NCI-H345 (cell line): ENCODE measurements at places on chromosomes 5 and 9.

- no peak for DNase-seq
Measured at GRCh38 chr5:84057211-84057610, 327.5 kb downstream of the EDIL3 start.

DNA sequence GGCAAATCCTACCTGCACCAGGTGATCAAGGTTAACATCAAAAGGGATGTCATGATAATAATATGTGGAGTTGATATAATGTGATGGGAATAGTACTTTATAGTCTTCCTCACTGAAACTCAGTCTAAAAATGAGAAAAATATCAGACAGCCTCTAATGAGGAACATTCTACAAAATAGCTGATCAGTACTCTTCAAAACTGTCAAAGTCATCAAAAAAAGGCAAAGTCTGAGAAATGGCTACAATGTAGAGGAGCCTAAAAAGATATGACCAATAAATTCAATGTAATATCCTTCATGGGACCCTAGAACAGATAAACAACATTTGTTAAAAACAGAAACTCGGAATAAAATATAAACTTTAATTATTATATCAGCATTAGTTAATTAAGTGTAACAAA lies 95.7 kb downstream of the CEMIP2 start:
- no peak for DNase-seq

- no peak for DNase-seq
Measured at GRCh38 chr9:34734720-34735119, 24.8 kb upstream of the CCL21 start.

- no peak for DNase-seq
Measured at GRCh38 chr9:131402073-131402472, 8.2 kb downstream of the PRRC2B start.

DNA sequence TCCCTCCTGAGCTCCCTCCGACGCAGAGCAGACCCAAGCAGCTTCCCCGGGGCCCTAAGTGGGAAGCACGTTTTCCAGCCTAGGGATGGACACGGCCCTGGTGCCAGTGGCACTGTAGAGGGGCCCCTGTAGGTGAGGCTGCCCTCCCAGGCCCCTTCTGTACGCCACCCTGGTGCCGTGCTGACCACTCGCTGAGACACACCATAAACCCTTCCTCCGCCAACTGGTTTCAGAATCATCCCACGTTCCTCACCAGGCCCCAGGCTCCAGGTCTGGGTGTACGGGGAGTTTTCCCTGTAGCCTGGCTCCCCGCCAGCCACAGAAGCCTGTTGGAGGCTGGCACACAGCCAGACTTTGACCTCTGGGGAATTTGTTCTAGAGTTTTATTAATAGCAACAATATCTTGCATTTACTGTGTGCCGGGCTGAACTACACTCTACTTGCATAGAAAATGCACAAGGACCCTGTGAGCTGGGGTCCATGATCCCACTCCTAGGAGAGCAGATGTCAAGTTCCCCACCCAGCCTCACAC lies 18.2 kb upstream of the WDR38 start:
- peak; percentile 92 for DNase-seq

GRCh38 chr5:68544648-68545552 lies 329.3 kb downstream of the PIK3R1 start:
- no peak for DNase-seq

DNA sequence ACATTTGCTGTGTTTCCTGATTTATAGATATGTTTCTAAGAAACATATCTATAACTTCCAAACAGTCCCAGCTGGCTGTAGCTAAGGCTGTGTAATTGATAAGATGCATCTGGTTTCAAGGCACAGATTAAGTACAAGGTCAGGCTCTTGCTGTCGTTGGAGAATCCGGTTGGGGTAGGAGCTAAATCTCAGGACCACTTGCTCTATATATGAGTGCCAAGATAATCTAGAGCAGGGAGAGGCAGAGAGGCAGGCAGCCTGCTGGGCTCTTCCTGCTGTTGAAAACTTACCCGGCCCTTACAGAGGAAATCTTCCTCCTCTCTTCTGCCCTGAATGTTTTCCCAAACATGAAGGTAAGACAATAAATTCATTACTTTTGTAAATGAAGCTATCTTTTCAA lies at the start of gene C7:
TSS of gene C7 (plus strand) at position 234 of the 400 bp plus-strand sequence. CDS start at position 348, 114 bp downstream.
- no peak for DNase-seq

DNA sequence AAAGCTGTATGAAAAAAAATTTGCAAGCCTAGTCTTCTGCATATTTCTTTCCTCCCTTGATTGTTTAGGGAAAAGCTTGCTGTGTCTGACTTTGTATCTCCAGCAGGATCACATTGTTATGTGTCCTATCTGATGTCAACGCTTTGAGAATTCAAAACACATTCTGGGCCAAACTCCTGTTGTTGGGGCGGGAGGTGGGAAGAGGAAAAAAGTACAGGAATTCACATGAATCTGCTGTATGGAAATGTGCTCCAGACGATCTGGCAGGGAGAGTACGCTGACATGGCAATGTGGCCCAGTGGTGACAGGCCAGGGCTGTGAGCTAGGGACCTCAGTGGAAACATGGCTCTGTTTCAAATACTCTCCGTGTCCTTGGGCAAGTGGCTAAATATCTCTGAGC lies 87.4 kb upstream of the GNA14 start:
- DNase-seq: no peak

DNA sequence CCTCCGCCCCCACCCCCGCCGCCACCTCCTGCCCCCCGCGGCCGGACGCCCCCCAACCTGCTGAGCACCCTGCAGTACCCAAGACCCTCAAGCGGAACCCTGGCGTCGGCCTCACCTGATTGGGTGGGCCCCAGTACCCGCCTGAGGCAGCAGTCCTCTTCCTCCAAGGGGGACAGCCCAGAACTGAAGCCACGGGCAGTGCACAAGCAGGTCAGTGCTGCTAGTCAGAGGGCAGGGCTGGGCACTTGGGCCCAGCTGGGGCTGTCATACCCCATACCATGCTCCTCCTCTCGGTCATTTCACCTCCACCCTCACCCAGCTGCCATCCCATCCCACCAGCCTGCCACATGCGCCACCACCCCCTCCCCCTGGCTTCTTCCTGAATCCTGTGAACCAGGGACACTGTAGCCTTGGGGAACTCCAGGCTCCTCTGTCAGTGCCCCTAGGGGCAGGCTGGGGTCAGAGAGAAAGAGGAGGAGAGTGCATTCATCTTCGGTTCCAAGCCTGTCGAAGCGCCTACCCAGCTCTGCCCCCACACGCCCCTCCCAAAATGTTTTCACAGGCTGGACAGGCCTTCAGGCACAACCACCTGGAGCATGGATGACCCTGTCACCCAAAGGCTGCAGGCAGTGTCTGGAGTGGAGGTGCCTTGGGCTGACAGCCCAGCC lies 122.0 kb downstream of the DAB2IP start:
- no peak for DNase-seq

GRCh38 chr5:43523662-43524072 lies 8.7 kb upstream of the C5orf34 start:
- DNase-seq: no peak

GRCh38 chr5:178790371-178790770 lies 59.9 kb upstream of the ZNF354A start:
- DNase-seq: no peak

DNA sequence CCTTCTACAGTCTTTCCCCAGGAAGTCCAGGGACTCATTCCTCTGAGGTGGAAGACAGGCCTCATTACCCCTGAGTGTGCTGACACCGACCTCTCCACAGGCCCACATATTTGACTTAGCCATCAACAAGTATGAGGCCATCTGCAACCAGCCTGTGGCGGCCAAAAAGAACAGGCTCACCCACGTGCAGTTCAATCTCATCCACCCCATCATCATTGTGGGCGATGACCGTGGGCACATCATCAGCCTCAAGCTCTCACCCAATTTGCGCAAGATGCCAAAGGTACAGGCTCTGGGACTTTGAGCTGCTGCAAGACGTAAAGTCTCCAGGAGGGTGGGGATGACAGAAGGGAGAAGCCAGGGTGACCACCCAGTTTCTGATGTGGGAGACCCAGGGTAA lies 5.6 kb downstream of the ENHO start:
- no peak for DNase-seq

- no peak for DNase-seq
Measured at GRCh38 chr9:131038256-131039128, 29.5 kb downstream of the LAMC3 start.

GRCh38 chr5:113359419-113359818 lies 75.4 kb downstream of the TSSK1B start:
- no peak for DNase-seq

DNA sequence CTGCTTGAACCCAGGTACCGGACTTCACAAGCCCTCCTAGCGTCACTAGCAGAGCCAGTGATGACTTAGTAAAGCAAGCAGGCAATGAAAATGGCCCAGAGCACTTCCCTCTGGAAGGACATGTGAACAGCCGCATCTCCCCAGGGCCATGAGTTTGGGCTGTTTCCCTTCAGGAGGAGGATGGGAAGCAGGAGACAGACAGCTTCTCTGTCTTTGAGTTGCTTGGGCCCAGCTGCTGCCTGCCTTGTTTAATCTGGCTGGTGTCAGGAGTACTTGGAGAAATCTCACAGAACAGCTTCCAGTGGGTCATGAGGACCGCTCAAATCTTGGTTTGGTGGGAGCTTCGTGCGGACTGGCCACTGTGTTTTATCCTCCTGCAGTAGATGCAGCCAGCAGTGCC lies 25.4 kb upstream of the WWC1 start:
- no peak for DNase-seq

GRCh38 chr9:116300360-116300870 lies 146.8 kb downstream of the PAPPA start:
- DNase-seq: no peak

DNA sequence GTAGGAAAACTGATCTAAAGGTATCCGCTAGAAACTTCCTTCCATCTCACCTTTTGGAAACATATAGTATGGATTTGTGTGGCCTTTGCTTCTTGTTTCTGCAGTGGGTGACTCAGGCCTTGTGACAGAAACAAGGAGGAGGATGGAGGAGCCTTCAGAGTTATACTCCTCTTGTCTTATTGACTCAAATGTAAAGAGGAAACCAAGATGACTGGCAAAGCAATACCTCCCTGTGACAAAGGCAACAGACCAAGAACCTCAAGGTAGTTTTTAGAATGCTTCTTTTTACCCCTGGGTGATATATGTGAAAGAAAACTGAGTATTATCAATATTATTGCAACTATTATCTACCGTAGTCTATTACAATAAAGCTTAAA lies 123.3 kb upstream of the SLIT3 start:
- DNase-seq: no peak

DNA sequence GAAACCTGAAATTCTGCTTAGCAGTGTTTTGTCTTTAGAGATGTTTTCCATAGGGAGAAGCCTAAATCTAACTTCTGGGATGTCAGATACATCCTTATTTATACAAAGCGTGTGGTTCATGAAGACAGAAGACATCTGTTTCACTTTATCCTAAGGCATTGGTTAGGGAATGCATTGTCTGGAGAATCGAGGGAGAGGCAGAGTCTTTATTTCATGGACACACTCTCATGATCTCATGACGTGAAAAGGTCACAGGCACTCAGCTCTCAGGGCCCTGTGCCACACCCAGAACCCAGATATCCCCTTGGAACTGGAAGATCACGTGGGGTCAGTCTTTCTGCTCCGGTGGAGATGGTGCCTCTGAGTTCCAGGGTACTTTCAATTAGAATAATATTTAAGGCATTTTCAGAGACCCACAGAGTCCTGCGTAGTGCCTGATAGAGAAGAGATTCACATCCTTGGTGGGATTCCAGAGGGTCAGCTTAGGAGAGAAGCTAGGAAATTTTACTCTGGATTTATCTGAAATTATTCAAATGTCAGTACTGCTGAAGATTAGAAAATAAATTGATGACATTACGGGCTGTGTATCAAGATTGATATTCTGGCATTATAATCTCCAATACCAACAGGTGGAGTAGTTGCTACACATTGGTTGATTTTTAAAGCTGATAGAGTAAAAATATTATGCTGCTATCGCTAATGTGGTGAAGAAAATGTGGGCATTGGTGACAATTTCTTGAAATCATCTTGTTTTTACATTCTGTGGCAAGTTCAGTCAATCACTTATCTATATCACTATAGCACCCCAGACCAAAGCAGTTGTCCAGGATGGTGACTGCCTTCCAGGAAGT lies 378.3 kb downstream of the MTRR start:
- DNase-seq: no peak

DNA sequence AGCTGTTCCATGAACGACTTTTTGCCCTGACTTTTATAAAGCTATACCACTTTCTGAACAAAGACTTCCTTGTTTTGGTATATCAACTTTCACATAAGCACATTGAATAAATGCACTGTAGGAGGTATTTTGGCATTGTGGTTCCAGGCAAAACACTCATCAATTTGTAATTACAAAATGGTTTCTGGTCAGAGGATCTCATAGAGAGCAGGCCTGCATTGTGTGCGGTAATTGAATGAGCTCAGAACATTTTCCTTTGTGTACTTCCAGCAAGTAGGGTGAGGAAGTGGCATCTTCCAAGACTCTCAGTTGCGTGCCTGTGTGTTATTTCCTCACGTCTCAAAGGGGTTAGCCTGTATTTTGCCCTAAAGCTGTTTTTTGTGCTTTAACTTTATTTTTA lies 89.2 kb downstream of the PDE6A start:
- DNase-seq: peak; percentile 66

DNA sequence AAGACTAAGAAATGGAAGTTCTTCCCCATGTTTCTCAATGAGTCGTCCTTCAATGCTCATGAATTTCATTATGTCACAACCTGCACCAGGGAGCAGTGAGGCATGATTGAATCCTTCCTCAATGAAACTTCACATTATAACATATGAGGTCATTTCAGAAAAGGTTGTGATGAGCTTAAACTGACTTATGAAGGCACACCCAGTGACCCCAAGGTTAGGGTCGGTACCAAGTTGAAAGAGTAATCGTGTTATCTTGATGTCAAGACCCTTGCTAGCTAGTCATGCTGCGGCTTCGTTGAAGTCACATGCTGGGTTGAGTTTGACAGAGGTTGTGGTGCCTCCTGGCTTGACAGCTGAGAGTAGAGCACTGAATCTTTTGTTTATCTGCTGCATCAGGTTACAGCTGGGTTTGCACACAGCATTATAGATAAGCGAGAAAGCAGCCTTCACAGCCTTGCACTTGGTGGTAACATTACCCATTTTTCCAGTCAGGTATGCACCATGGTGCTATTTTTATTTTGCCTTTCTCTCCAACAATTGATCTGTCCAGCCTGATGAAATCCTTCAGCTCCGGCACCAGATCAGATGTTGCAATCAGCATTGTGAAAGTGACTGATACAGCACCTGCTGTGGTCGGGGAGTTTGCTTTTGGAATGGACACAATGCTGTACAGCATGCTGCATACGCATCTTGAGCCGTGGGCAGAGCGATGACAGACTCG lies 133.2 kb downstream of the ERCC6L2 start:
- no peak for DNase-seq

GRCh38 chr9:115191667-115192066 lies 73.7 kb upstream of the TNC start:
- no peak for DNase-seq

DNA sequence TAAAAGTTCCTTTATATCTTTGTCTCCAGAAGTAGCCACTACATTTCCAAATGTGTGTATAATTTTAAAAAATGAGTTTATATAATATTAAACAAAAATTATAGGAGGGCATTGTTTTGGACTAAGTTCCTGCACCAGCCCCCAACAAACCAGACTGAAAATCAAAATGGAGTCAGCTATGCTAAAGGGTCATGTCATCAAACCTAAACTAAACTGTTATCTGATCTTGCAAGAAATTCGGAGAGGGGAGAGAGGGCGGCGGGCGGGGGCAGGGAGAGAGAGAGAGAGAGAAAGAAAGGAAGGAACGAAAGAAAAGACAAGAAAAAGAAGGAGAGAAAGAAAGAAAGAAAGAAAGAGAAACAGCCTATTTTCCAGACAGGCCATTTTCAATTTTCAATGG lies 63.5 kb downstream of the DOCK2 start:
- DNase-seq: no peak
